ENCODE measurements at places on chromosomes 2 and 18.
A peak's percentile ranks its signal among the peaks of the same experiment; 100 is the strongest.

DNA sequence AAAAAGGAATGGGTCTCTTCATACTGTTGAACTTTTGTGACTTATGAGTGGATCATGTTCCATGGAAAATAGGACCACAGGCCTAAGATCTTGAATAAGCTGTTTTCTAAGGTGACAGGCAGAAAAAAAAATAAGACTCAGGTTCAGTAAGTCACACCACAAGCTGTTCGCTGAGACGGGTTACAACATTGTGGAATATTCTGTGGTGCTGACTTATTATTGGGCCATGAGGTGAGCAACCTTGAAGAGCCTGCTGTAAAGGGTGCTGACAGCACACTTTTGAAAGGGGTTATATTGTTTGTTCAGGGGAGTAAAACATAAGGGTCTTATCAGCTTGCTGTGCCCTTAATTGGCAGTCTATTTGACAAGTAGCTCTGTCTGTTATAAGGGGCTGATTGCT lies 439.8 kb upstream of the SLC14A2 start:
- DNase-seq: peak; percentile 37

- no peak for DNase-seq
Measured at GRCh38 chr2:2530334-2530733, 199.3 kb upstream of the MYT1L start.

- DNase-seq: no peak
Measured at GRCh38 chr2:50648041-50648700, 383.8 kb downstream of the NRXN1 start.

DNA sequence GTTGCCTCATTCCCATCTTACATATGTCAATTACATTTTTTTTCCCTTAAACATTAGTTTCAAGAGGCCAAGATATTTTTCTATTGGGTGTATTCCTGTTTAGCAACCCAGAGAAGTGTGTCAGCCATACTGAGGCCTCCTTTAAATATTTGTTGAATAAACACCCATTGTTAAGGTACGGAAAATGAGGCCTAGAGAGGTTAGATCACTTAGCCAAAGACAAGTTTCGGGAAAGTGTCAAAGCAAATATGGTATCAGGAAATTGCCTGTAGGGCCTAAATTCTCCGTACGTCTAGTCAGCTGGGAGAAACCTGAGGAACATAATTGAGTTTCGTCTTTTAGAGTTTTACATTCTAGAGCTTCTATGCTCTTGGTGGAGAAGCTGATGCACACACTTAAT lies 1138.3 kb downstream of the DPP10 start:
- DNase-seq: no peak

GRCh38 chr2:70698847-70699246 lies 69.2 kb downstream of the ADD2 start:
- no peak for DNase-seq

DNA sequence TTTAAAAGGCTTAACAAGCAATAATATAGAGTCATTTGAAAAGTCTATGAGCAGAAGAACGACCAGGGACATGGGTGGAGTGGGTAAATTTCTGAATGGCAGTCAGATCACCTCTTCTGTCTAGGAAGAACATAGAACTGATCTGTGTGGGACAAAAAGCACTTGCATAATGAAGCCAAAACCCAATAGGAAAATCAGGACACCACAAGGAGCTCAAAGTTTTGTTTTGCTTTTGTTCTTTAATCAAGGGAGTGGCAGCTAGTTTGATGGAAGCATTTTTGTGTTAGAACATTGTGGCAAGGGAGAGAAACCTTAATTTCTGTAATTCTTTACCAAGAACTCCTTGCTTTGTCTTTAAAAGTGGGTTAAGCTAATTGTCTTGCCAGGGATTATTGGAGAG lies 240.2 kb upstream of the TANK start:
- no peak for DNase-seq
